ENCODE measurements at places on chromosomes 7 and 10. TPM values are rescaled to one million over a fixed set of nuclear protein-coding genes. Genes with fewer than 3 reads are reported as not detected.
A peak's percentile ranks its signal among the peaks of the same experiment; 100 is the strongest.

The TAF5 gene
- 8.7 TPM for total RNA-seq

The SPAM1 gene
- not detected for total RNA-seq

The CYP2W1 gene
- total RNA-seq = 7.5 TPM

The METTL27 gene
- 2.9 TPM for total RNA-seq

The AKR1C4 gene
- not detected for total RNA-seq

DNA sequence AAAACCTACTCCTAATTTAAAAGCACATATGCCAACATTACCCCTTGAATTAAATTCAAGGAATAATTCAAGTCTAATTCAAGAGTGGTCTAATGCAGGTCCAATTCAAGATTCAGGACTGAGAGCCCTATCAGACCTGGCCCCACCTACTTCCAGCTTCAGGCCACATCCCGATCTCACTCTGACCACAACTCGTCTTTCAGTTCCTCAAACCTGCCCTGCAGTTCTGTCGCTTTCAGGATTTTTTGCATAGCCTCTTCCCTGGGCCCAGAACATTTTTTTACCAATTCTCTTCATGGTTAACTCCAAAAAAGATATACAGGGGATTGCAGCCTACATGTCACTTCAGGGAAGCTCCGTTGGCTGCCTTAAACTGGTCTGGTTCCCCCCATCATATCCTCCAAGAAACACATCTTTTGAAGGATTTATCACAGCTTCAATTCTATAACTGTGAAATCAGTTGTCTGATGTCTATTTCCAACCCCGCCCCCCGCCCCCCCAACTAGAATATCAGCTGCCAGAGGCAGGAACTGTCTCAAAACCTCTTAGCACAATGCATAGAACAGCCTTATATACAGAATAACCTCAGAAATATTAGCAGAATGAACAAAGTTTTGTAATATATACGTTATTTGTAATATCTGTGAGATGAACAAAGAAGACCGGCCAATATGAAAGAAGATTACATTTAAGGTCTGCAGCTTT lies 20.8 kb downstream of the CCDC6 start:
- DNase-seq = no peak

DNA sequence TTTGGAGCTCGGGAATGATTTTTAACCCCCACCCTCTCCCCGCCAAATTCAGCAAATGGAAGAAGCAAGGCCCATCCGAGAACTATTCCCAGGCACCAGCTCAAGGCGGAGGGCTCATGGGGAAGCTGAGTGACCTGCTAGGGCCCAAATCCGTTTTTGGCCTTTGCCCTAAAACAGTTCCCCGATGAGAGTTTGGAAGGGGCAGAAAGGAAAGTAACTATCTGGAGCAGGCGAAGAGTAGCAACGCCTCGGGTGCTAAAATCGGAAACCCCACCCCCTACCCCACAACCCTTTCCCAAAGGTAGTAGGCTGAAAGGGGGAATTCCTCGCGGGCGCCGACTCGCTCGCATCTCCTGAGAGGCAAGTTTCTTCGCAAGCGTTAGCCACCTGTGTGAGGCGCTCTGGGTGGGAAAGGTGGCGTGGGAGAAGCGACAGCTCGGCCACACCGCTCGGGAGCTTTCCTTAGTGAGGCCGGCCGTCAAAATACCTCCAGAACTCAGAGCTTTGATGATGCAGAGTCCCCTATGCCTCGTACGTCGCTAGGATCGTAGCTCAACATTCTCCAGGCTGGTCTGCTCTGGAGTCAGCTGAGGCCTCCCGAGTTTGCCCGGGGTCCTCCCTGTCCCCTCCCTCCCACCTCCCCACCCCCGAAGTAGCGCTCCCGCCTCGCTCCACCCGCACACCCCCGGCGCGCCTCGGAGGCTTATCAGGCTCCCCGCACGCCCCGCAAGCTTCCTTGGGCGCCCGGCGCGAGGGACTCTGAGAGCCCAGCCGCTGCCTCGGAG lies 642 bp upstream of the PRKG1 start:
- DNase-seq = no peak

DNA sequence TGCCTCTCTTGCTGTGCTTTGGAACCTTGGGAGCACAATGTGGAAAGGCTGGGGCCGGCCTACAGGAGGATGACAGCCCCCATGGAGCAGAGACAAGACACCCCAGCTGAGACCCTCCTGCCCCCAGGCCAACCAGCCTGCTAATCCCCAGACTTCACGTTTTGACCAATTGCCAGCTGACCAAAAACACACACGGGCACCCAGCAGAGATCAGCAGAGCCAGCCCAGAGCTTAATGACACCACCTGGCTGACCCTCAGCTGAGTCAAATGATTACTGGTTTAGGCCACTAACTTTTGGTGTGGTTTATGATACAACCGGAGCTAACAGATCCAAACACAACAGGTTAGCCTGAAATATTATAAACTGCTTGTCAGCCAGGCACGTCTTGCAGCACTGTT lies 111.2 kb upstream of the KIF5B start:
- DNase-seq = no peak

GRCh38 chr7:128879461-128879938 lies 16.8 kb downstream of the ATP6V1F start:
- DNase-seq = no peak

DNA sequence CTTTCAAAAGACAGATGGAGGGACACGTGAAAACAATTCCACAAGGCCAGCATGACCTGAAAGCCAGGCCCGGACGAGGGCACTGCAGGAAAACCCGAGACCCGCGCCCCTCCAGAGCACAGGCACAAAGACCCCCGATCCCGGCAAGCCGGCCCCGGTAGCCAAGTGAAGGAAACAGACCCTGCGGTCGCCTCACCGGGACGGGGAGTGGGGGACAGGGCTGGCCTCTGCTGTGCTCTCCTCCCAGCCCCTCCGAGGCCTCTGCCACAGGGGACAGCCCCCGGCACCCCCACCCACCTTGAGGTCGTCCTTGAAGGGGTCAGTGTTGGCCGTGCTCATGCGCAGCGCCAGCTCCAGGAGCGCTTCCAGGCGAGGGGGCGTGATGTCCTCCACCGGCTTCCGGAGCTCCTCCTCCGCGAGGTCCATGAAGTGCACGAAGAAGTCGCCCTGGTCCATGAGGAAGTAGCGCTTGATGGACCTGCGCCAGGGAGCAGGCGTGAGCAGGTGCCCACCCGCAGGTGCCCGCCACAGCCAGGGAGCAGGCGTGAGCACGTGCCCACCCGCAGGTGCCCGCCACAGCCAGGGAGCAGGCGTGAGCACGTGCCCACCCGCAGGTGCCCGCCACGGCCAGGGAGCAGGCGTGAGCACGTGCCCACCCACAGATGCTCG lies 11.3 kb upstream of the ADAM8 start:
- DNase-seq = no peak

- peak; percentile 39 for DNase-seq
Measured at GRCh38 chr10:117653170-117653515, 110.6 kb downstream of the EMX2 start.

DNA sequence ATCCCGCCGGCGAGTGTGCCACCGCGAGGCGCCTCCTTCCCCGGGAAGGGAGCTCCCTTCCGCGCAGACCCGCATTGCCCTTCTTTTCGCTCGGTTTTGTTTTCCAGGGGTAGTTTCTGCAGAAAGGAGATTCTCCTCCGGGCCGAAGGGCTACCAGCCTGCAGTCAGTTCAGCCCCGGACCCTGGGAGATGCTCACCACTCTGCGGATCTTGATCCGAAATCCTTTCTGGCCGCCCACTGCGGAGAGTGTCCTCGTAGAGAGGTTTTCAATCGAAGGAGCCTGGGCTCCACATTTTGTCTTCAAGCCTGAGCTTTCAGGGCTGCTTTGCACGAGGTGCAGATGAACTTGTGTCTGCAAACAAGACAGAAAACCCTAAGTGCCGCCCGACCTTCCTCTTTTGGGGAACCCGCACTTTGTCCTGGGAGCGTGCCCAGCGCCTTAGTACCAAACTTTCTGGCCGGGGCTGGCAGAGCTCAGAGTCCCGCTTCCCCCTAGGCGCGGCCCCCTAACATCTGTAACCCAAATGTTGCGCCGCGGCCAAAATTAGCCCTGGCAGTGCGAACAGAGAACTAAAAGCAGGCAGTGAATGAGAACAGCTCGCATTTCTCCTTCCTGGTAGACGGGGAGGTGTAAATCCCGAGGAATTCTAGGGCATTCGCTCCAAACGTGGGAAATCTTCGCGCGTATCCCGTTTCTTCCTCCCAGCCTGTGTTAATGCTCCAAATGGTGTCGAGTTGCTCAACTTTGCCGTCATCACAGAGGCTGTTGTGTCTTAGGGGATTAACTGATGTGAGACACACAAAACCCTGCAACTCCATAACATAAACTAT lies 6.7 kb upstream of the EN2 start:
- no peak for DNase-seq

GRCh38 chr7:5428478-5429252 lies 5.0 kb upstream of the TNRC18 start:
- DNase-seq = no peak

DNA sequence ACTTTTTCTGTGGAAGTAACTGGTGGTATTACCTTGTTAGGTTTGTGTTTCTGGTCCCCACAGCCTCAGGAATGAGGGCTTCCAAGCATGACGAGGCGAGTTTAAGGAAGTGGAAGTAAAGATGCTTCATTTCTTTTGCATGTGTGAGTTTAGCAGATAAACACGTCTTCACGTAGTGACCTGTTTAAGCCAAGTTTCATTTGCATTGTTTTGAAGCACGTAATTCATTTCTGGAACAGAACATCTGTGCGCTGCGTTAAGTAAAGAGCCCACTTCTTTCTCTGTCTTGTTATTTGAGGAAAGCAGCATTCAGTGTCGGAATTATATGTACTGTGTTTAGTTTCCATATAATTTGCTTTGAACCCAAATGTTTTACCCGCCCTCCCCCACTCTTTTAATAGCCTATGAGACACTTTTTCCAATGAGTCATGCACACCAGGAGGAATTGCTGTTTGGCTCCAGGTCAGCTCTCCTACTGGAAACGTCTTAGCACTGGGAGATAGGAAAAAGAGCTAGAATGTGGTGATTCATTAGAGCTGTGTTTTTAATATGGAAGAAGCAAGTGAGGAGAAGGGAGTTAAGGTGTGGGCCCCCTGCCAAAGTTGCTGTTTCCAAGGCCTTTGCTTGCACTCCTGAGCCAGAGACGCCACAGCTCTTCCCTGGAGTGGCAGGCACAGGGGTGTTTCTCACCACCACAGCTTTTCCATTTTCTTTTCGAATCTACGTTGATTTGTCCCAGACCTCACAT lies 36.7 kb downstream of the BTBD16 start:
- peak; percentile 60 for DNase-seq

DNA sequence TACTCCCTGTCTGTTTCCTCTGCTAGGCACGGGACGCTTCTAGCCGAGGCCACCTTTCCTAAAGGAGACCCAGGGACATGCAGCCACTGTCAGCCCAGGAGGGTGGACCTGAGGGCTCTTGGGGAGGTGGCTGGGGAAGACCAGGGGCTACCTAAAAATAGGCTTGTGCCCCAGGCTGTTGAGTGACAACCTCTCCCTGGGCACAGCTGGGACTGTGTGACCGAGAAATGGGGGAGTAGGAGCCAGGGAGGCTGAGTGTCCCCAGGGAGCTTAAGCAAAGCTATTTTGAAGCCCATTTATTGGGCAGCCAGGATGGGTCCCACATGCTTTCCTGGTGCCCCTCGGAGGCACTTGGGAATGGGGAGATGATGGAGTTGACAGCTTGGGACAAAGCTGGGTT lies 63.8 kb downstream of the CALML3 start:
- no peak for DNase-seq

DNA sequence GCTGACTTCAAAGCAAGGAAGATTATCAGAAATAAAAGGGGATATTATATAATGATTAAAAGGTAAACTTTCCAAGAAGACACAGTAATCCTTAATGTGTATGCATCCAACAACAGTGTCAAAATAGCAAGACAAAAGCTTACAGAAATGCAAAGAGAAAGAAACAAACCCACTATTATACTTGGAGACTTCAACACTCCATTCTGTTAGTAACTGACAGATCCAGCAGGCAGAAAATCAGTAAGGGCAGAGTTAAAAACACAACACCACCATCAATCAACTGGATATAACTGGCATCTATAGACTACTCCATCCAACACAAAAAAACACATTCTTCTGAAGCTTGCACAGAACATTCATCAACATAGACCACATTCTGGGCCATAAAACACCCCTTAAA lies 103.8 kb downstream of the OR13A1 start:
- no peak for DNase-seq

DNA sequence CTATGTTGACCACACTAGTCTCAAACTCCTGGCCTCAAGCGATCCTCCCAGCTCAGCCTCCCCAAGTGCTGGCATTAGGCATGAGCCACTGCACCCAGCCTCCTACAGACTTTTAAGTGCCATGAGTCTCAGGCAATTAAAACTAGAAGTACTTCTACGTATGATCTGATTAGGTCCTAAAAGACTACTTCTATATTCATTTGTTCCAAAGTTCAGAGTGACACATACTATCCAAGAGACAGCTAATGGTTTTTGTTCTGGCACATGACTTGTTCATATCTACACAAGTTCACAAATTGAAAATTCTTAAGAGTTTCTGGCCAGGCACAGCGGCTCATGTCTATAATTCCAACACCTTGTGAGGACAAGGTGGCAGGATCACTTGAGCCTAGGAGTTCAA lies 11.7 kb downstream of the ARHGAP19 start:
- no peak for DNase-seq

- DNase-seq = no peak
Measured at GRCh38 chr7:139994356-139994755, 68.4 kb downstream of the PARP12 start.

DNA sequence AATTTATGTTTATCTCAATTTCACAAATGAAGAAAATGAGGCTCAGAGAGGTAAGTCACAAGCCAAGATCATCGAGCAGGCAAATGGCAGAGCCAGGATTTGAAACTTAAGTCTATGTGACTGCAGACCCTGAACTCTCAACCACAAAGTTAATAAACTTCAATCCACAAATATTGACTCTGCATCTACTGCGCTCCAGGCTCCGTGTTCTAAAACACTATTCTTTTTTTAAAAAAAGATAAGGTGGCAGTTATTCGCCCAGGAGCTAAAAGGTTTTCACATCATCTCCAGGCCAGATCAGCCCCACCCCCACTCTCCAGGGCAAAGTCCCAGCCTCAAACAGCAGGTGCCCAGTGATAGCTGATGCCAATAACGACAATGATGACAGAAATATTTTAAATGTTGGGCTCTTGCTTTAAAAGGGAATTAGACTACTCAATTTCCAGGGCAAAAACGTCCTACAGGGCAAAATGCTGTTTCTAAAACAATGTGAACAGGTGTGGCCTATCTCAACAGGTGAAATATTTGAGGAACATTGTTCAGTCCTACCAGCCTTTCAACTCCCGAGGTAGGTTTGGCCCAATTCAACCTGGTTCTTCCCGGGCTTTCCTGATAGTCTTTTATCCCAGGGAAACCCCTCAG lies 85.2 kb downstream of the SORBS1 start:
- DNase-seq = no peak

Measured in urinary bladder (tissue), 4 donors.